Putamen (tissue), 1 donor: ENCODE measurements at places on chromosomes 7 and 10.

GRCh38 chr10:91796331-91797047 is 1.7 kb upstream of the TNKS2 start:
- DNase-seq, result no peak

GRCh38 chr10:83272666-83273434 is 866.5 kb upstream of the GHITM start:
- no peak for DNase-seq

DNA sequence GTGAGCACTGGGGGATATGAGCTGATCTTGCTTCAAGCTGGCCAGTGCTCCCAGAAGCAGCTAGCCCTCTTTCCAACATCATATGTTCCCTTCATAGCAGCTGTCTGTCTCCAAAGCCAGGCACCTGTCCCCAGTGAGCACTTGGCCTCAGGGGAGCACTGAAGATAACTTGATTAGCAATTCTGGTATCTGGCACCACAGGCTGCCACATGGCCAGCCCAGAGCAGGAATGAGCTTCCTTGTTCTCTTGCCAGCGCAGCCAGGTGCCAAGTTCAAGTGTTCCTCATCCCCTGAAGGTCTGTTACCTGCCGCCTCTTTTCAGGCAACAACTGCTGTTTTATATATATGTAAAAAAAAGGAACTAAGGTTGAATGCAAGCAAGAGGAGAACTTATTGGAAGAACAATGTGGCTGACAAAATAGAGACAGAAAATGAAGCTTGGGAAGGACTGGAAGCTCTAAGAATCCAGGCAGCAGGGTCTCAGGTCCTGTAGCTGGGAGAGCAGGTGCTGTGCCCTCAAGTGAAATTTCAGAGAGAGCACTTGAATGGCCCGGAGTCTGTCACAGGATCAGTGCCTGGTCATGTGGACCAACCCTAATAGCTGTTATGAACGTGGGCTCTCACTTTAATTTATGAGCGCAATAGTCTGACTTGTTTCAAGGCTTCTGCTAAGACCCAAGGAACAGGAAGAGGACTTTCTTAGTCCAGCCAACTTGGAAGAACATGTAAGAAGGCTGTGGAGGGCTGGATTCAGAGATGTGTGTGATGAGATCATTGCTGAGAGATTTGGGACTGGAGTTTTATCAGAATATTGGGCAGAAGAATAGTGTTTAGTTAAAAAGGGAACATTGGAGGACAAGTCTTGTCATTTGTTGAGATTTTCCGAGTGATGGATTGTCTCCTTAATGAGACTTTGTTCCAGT is 267.2 kb downstream of the GLRX3 start:
- no peak for DNase-seq

GRCh38 chr7:116582806-116583444 is 58.1 kb downstream of the CAV1 start:
- no peak for DNase-seq

DNA sequence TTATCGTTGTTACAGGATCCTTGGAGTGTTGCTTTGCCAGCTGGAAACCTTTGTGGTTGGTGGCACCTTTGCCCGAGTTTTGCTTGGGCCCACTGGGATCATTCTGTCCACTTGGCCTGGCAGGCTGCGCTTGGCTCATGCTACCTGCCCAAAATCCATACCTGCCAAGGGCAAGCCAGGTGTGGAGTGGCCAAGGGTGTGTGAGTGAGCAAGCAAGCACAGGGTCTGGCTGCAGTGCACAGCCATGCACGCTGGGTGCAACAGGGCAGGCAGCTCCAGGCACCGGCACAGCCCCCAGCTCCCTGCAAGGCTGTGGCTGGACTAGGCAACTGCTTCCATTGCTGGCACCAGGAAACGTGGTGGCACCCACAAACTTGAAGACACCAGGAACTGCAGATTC is 421.8 kb downstream of the ARL4A start:
- no peak for DNase-seq

DNA sequence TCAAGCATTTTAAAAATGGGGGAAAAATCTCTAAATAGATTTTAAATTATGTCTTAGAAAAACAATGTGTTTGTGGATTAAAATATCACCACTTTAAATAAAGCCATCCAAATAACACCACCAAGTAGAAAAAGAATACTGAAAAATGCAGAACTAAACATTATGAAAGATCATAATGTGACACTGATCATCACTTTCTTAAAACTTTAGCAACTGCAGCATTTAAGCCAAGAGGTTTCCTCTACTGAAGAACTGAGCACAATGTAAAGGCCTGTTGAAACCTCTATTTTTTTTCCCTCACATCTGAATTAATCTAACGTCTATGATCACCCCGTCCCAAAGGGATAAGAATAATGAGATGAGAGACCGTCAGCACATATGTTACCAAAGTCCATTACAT is 18.6 kb downstream of the MINDY3 start:
- no peak for DNase-seq

GRCh38 chr7:42671627-42672026 is 240.2 kb downstream of the C7orf25 start:
- DNase-seq, result no peak

GRCh38 chr7:36939816-36940215 is 215.5 kb upstream of the AOAH start:
- DNase-seq, result no peak

DNA sequence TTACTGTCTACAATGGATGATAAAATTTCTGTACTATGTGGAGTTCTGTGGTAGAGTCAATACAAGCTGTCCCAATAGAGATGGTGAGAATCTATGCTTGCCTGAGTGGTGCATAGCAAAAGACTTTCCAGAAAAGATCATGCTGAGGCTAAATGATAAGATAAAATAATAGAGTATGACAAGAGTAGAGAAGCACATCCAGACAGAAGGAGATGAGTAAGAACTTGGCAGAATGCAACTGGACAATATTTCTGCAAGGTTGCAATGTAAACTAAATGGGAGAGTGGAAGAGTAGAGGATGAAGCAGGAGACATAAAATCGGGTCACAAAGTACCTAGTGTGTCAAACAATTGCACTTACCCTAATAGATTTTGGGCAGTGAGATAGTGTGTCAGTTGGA is 347.6 kb downstream of the MDFIC start:
- no peak for DNase-seq

- no peak for DNase-seq
Measured at GRCh38 chr10:51083356-51083853, 9.1 kb downstream of the PRKG1 start.

DNA sequence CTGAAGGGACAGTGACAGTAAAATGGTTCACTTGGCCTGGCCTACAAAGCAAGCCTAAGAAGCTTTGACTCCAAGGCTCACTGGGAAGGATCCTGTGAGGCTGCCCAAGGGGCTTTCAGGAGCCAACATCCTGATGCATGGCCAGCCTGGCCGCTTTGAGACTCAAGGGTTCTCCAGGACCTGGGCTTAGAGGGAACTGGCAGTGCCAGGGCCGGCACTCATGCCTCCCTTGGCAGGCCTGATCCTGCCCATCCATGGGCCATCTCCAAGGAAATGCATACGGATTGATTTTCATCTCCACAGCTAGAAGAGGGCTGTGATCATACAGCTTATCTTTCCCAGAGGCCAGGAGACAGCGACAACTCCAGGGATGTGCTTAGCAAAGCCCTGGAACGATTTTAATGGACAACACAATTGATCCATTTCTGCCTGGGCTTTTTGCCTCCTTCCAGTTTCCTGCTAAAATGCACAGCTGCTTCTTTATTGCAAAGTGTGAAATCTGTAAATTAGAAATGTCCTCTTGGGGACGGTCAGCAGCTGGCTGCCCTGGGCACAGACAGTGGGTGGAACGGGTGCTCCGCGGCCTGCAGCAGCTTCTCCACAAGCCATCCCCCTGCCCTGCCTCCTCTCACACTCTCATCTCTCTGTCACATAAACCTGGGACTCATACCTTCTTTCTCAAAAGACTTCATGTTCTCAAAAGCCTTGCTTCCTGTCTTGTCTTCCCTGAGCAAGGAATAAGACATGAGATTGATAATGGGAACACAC is 288.5 kb downstream of the GRID1 start:
- DNase-seq, result no peak

GRCh38 chr7:101367676-101368075 is 5.0 kb downstream of the COL26A1 start:
- no peak for DNase-seq

DNA sequence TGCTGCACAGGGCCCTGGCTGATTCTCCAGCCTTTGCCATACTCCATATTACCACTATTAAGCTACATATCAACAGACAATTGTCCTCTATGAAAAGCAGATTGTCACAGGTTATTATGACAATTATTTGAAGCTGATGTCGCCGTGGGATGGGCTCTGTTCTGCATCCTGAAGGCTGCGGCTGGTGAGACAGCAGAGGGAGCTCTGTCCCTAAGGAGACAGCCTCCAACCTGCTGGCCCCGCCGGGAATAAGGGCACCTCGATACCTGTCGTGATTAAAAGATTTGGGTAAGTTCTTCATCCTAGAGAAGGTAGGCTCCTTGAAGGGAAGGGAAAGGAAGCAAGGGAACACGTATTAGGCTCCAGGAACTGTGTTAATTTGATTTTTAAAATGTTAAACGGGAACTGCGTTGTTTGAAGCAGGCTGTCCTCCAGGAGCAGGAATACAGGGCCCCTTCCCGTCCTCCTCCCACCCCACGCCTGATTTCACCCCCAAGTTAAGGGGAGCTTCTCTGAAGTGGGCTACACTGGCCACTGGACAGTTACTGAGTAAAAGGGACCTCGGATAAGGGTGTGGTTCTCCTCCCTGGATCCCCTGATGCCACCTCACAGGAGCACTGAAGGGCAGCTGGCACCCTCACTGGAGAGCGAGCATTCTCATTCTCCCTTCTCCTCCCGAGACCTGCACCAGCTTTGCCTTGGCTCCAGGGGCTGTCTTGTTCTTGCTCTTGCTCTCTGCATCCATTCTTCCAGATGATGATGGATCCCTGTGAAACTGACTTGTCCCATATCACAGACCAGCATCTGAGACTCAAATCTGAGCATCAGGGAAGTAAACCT is 11.8 kb upstream of the TIAL1 start:
- DNase-seq, result peak; percentile 26

- no peak for DNase-seq
Measured at GRCh38 chr10:21314906-21315644, 210.4 kb downstream of the SKIDA1 start.

DNA sequence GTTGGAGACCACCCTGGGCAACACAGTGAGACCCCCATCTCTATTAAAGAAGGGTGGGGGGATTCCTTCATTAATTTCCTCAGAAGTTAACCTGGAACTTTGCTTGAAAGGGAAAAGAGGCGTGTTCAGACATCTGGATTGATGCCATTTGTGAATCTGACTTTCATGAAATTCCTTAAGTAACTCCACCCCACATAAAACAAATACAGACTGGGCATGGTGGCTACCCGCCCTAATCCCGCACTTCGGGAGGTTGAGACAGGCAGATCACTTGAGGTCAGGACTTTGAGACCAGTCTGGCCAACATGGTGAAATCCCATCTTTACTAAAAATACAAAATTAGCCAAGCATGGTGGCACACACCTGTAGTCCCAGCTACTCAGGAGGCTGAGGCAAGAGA is 75.0 kb downstream of the EEPD1 start:
- DNase-seq, result no peak

GRCh38 chr7:28263622-28264271 is 83.2 kb upstream of the JAZF1 start:
- DNase-seq, result no peak

- DNase-seq, result no peak
Measured at GRCh38 chr7:50197549-50197948, 104.5 kb upstream of the ZPBP start.

DNA sequence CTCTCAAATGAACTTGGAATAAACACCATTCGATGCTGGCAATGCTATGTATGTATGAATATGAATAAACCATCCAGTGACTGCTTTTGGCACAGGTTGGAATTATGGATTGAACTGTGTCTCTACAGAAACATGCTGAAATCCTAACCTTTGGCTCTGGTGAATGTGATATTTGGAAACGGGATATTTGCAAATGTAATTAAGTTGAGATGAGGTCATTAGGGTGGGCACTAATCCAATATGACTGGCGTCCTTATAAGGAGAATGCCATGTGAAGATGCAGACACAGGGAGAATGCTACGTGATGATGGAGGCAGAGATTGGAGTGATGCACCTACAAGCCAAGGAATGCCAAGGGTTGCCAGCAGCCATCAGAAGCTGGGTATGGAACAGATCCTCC is 3.4 kb upstream of the ACTR3B start:
- DNase-seq, result no peak
